Lower lobe of right lung (tissue), 2 donors: ENCODE measurements at places on chromosomes 11 and 22. TPM values are rescaled to one million over a fixed set of nuclear protein-coding genes. Genes with fewer than 3 reads are reported as not detected.

CAPRIN1 gene
- 187 TPM for total RNA-seq

VPREB1 gene
- total RNA-seq = not detected

PIK3C2A gene
- 71.6 TPM for total RNA-seq

EFCAB6 gene
- 5.8 TPM for total RNA-seq

RPS6KA4 gene
- 36.1 TPM for total RNA-seq
